ENCODE measurements at places on chromosomes 11 and 22.
A peak's percentile ranks its signal among the peaks of the same experiment; 100 is the strongest.

DNA sequence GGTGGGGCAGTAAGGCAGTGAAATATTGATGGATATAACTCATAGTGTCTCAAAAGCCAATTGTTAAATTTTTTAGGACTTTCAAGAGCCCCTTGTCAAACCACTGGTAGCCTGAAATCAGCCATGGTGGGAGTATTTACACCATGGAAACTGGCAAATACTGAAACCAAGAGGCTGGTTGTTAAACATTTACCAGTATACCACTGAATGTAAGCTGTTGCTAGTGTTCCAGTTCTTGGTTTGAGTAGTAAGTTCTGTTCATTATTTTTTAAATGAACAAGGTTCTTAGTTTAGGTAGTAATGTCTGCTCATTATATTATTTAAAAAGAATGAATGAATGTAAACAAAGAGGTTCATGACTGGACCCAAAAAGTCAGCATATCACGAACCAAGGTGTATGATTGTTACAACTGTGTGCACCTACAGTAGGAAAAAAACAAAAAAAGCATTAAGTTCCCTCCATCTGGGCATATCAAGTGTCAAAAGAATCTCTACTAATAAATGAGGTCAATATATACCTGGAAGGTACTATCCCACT lies 4.5 kb upstream of the EIF3F start:
- DNase-seq: no peak

DNA sequence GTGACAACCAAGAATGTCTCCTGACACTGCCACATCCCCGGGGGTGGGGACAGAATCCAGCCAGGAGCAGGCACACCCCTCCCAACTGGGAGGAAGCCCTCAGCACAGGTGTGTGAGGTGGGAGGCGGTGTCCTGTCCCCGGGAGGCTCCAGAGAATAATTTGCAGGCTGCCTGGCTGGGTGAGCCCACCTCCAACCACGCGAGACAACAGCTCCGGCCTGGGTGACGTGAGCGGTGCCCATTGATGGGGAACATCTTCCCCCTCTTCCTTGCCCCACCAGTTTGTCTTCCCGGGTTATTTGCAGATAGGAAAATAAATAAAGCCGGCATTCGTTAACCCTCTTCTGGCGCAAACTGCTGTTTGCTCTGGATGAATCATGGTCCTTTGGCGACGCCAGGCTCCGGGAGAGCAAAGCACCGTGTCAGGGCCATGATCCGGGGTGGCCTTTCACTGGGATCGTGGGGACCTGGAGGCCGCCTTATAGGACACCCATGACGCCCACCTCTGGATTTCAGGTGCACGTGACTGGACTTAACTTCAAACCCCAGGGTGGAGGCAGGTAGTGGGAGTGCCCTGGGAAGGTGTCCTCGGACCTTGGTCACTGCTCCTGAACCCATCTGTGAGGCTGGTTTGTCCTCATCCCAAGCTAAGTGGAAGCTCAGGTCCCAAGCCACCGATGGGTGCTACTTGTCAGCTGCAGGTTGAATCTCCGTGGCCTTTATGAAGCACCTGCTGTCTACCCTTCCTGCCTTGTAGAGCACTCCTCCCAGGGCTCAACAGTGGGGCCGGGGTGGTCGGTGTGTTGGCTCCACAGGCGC lies 13.9 kb downstream of the CCND1 start:
- DNase-seq: no peak

- no peak for DNase-seq
These were observed 79.4 kb downstream of the CEP164 start for GRCh38 chr11:117407016-117407415.

GRCh38 chr11:83723999-83724398 lies 437.8 kb upstream of the CCDC90B start:
- DNase-seq: peak; percentile 52

DNA sequence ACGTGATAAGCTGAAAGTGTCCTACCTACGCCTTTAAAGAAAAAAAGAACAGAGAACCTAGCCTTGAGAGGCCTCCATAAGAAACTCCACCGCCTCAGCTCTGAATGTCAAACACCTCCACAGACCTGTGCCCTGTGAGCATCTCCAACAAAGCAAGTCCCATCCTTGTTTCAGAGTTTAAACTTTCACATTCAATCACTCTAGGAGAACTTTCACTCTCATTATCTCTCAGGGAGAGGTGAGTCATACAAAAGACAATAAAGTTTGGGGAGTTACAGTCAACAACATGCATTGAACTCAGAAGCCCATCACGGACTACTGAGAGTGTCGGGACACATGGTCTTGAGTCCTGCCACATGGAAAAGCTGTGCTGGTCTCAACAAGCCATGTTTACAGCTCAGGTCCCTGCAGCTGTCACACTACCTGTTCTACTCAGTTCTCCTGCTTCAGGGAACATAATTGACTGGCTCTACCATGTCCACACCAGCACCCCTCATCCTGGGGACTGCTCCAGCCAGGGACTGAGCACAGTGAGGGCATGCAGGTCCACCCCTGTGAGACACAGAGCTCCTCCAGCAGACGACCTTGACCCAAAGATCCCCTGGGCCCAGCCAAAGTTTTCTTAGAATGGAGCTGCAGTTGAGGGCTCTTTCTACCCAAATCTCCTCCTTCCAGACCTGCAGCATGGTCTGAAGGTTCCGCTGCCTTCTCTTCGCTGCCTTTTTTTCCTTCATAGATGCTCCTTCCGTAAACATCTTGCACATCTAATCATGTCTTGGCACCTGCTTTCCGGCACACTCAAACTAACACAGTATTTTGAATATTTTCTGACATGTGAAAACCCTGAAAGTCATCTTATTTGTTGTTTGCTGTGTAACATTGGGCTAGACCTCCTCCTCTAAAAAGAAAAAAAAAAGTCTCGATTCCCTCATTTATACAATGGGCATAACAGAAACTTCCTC lies 114.9 kb downstream of the ETS1 start:
- peak; percentile 73 for DNase-seq

DNA sequence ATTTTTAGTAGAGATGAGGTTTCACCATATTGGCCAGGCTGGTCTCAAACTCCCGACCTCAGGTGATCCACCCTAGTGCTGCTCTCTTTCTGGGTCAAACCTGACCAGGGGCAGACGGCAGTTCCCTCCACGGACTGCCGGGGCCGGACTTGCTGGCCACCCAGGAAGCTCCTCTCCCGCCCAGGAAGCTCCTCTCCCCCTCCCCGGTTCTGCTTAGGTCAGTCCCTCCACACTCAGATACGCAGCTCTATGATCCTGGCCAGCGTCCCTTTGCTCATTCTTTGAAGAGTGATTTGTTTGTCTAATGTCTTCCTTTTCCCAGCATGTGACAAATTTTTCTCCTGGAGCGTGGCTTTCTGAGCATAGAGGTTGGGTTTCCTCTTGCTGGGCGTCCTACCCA lies 125.3 kb upstream of the B3GAT1 start:
- DNase-seq: no peak

Measured in EL (cell line).